ENCODE measurements at places on chromosomes 16 and 17. TPM values are rescaled to one million over a fixed set of nuclear protein-coding genes. Genes with fewer than 3 reads are reported as not detected.
A peak's percentile ranks its signal among the peaks of the same experiment; 100 is the strongest.

Gene CSF3
- 0.80 TPM for polyA plus RNA-seq

DNA sequence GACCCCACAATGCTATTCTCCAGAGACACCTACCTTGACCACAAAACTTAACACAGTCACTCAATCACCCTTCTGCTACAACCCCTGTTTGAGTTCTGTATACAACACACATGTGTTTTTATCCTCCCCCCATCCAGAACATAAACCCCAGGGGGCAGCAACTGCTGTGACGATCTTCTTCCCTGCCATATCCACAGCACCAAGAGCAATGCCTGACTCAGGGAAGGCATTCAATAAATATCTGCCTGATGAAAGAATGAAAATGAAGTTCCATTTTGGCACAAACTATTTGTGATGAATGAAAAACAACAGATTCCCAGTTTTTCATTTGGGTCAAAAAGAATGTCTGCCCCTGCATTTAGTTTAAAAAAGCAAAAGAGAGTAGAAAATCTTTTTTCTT lies 27.0 kb downstream of the ASIC2 start:
- DNase-seq, result no peak
- no peaks in the 10 kb centered on the region for H3K4me1 ChIP-seq
- H3K27ac ChIP-seq, result no peak overlapping the region
- no peak overlapping the region for H3K4me3 ChIP-seq
- H3K36me3 ChIP-seq, result no peaks in the 10 kb centered on the region

GRCh38 chr17:81347437-81347836 lies 47.8 kb upstream of the BAHCC1 start:
- DNase-seq, result no peak
- no peaks in the 10 kb centered on the region for H3K27me3 ChIP-seq
- no peak overlapping the region for H3K4me3 ChIP-seq
- H3K36me3 ChIP-seq, result no peaks in the 10 kb centered on the region
- H3K27ac ChIP-seq, result no peak overlapping the region
- no peaks in the 10 kb centered on the region for H3K4me1 ChIP-seq

DNA sequence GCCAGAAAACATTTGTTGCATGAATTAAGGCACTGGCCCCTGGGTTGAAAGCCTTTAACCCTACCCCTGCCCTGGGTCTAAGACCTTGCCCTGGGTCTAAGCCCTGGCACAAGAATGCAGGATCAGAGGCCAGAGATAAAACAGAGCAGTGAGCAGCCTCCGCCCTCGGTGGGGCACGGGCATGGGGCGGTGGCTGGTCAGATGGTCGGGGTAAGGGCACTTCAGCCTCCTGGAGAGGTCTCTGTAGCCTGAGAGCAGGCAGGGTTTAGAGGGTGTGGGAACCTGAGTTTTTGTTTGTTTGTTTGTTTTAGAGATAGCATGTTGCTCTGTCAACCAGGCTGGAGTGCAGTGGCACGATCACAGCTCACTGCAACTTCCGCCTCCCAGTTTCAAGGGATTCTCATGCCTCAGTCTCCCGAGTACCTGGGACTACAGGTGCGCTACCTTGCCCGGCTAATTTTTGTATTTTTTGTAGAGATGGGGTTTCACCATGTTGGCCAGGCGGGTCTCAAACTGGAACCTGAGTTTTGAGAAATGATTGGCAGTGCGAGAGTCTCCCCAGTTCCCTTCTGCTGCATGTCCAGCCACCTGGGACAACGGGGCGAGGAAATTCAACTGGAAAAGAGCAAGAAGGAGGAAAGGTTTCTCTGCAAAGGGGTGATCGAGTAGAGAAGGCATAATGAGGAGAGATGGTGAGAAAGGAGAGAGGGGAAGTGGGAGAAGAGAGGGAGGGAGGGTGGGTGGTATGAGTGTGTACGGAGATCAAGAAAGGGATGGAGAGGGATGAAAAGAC lies 27.7 kb downstream of the TNS4 start:
- H3K4me1 ChIP-seq, result peaks cover 42% of the 10 kb centered on the region
- no peaks in the 10 kb centered on the region for H3K27me3 ChIP-seq
- H3K27ac ChIP-seq, result peak overlapping the region; percentile 65
- no peaks in the 10 kb centered on the region for H3K36me3 ChIP-seq

DNA sequence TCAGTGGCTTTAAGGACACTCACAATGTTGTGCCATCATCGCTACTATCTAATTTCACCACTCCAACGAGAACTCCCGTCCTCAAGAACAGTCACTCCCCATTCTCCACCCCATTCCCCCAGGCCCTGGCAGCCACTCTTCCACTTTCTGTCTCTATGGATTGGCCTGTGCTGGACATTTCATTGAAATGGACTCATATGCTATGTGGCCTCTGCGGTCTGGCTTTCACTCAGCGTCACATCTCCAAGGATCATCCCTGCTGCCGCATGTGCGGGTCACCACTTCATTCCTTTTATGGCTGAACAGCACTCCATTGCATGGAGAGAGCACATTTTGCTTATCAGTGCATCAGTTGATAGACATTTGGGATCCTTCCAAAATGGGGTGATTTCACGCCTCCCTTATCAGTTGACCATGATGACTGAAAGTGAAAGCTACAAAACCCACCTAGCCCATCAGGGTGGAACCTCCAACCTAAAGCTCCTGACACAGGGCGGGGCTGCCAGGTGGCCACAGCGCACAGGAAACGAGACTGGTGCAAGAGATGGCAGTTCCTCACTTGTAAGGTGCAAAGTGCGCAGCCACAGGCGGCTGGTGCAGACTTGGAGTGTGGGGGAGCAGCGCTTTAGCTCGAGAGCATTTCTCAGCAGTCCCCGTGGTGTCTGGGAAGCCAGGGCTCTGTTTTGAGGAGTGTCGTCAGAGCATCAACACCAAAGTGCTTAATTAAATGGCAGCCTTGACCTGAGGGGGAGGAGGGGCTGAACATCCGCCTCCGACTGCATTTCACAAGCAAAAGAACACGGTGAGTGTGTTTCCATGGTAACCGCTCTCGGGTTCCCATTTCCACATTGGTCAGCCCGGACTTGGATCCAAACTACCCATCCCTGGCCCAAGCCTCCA lies 23.8 kb downstream of the COTL1 start:
- H3K27ac ChIP-seq, result no peak overlapping the region
- no peaks in the 10 kb centered on the region for H3K27me3 ChIP-seq
- peaks cover 6% of the 10 kb centered on the region for H3K4me1 ChIP-seq
- H3K36me3 ChIP-seq, result no peaks in the 10 kb centered on the region

DNA sequence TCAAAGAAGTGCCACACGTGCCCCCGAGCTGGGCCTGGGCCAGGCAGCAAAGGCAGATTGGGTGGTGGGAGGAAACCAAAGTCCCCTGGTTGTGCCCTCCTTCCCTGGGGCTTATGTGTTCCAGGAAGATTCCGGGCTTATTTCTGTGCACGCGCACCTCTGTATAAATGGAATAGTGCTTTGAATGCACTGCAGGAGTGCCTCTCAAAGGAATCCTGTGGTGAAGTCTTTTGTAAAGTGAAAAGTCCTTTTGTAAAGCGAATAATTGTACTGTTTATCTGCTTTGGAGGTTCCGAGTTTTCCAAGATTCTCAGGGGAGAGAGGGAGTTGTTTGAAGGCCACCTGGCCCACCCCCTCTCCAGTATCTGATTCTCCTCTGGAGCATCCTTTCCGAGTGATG lies 26.8 kb downstream of the C17orf75 start:
- H3K27me3 ChIP-seq, result no peaks in the 10 kb centered on the region
- H3K4me1 ChIP-seq, result no peaks in the 10 kb centered on the region
- DNase-seq, result no peak
- no peak overlapping the region for H3K4me3 ChIP-seq

GRCh38 chr17:5705081-5705875 lies 121.0 kb upstream of the NLRP1 start:
- H3K4me3 ChIP-seq, result no peak overlapping the region
- H3K36me3 ChIP-seq, result no peaks in the 10 kb centered on the region
- H3K27me3 ChIP-seq, result no peaks in the 10 kb centered on the region
- no peaks in the 10 kb centered on the region for H3K4me1 ChIP-seq

Gene HEATR9
- polyA plus RNA-seq, result 28.3 TPM

Gene NPIPB6
- polyA plus RNA-seq, result 47.5 TPM

Gene FTO
- 32.4 TPM for polyA plus RNA-seq

Gene SOCS1
- 3.6 TPM for polyA plus RNA-seq

GRCh38 chr17:4483012-4483840 lies 15.5 kb upstream of the SPNS2 start:
- H3K4me3 ChIP-seq, result no peak overlapping the region
- no peak for DNase-seq
- no peaks in the 10 kb centered on the region for H3K4me1 ChIP-seq
- no peaks in the 10 kb centered on the region for H3K36me3 ChIP-seq
- H3K27me3 ChIP-seq, result no peaks in the 10 kb centered on the region

DNA sequence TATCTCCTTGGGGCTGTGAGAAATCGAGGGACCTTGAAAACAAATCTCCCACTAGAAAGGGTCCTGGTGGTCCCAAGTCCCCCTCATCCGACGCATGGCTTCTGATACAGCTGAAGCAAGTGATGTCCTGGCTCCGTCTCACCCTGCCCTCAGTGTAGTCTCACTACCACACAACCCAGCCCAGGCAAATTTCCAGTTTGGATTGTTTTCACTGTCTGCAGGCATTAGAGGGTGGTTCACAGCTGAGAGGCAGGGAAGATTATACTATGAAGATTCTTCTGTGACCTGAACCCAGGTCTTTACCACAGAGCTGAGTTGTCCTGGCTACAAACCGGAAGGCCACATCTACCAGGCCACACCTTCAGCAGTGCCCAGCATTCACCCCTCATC lies 17.7 kb downstream of the ZNHIT3 start:
- no peak for DNase-seq
- H3K27ac ChIP-seq, result no peak overlapping the region
- no peaks in the 10 kb centered on the region for H3K27me3 ChIP-seq
- H3K4me3 ChIP-seq, result no peak overlapping the region
- no peaks in the 10 kb centered on the region for H3K4me1 ChIP-seq

GRCh38 chr17:50047488-50048126 lies 8.3 kb upstream of the ITGA3 start:
- H3K4me1 ChIP-seq, result no peaks in the 10 kb centered on the region
- H3K27me3 ChIP-seq, result no peaks in the 10 kb centered on the region
- no peaks in the 10 kb centered on the region for H3K36me3 ChIP-seq
- H3K4me3 ChIP-seq, result no peak overlapping the region
- no peak overlapping the region for H3K27ac ChIP-seq

- no peaks in the 10 kb centered on the region for H3K27me3 ChIP-seq
- H3K4me1 ChIP-seq, result peaks cover 14% of the 10 kb centered on the region
- H3K36me3 ChIP-seq, result no peaks in the 10 kb centered on the region
- DNase-seq, result no peak
Measured at GRCh38 chr16:11163761-11164261, 92.2 kb downstream of the SOCS1 start.

- H3K27ac ChIP-seq, result peak overlapping the region; percentile 82
- no peak overlapping the region for H3K4me3 ChIP-seq
- DNase-seq, result peak; percentile 83
- H3K36me3 ChIP-seq, result no peaks in the 10 kb centered on the region
Measured at GRCh38 chr16:84228256-84228838, 11.5 kb downstream of the KCNG4 start.

GRCh38 chr17:76560036-76560876 lies 20.4 kb downstream of the PRCD start:
- peak overlapping the region; percentile 31 for H3K27ac ChIP-seq
- no peak for DNase-seq
- no peak overlapping the region for H3K4me3 ChIP-seq
- peaks cover 33% of the 10 kb centered on the region for H3K4me1 ChIP-seq

- no peak for DNase-seq
- no peaks in the 10 kb centered on the region for H3K27me3 ChIP-seq
- peak overlapping the region; percentile 81 for H3K4me3 ChIP-seq
- H3K36me3 ChIP-seq, result no peaks in the 10 kb centered on the region
Measured at GRCh38 chr17:80453126-80453997, 23.0 kb downstream of the NPTX1 start.

GRCh38 chr16:68283346-68283745 lies 19.0 kb downstream of the SLC7A6 start:
- peaks cover 47% of the 10 kb centered on the region for H3K4me1 ChIP-seq
- H3K36me3 ChIP-seq, result no peaks in the 10 kb centered on the region
- DNase-seq, result no peak
- peak overlapping the region; percentile 90 for H3K27ac ChIP-seq
- no peaks in the 10 kb centered on the region for H3K27me3 ChIP-seq

DNA sequence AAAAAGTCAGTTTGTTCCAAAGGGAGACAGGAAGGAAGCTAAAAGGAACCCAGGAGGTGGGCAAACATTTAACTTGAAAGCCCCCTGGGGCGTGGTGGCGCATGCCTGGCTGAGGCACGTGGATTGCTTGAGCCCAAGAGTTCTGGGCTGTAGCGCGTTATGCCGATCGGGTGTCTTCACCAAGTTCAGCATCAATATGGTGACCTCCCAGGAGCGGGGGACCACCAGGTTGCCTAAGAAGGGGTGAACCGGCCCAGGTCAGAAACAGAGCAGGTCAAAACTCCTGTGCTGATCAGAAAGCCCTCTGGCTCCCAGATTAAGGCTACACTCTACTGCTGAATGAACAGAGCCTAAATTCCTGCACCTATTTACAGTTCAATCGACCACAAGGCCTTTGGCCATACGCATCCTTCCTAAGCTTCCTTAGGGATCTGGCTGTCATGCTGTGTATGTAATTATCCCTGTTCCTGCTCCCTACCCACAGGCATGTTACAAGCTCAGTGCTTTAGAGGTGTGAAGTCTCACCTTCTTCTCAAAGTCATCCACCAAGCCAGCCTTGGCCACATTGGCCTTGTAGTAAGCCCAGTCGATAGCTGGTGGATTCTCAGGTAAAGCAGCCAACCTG lies 5.0 kb downstream of the ATP5PD start:
- H3K4me1 ChIP-seq, result peaks cover 8% of the 10 kb centered on the region
- H3K27ac ChIP-seq, result no peak overlapping the region
- H3K36me3 ChIP-seq, result no peaks in the 10 kb centered on the region
- H3K27me3 ChIP-seq, result no peaks in the 10 kb centered on the region
- no peak overlapping the region for H3K4me3 ChIP-seq

Gene IGFBP4
- 317 TPM for polyA plus RNA-seq

GRCh38 chr17:10166176-10166935 lies 32.0 kb downstream of the GAS7 start:
- no peaks in the 10 kb centered on the region for H3K27me3 ChIP-seq
- DNase-seq, result no peak
- H3K4me1 ChIP-seq, result no peaks in the 10 kb centered on the region
- no peaks in the 10 kb centered on the region for H3K36me3 ChIP-seq
- H3K27ac ChIP-seq, result no peak overlapping the region

DNA sequence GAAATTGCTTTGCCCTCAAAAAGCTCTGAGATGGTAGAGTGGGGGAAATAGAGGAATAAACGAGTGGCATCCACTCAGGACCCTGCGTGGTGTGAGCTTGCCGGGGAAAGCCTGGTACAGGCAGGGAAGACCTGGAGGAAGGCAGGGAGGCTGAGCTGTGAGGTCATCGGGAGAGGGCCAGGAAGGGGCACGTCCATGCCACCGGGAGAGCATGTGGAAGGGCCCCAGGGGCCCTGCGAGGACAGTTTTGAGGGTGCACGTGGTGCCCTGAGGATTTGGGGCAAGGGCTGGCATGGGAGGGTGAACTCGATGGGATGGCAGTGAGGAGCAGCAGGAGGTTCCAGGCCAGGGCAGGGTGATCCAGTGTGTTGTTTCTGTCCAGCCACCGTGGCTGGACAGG lies 56.3 kb upstream of the CBFA2T3 start:
- no peaks in the 10 kb centered on the region for H3K4me1 ChIP-seq
- H3K4me3 ChIP-seq, result no peak overlapping the region
- no peak for DNase-seq
- H3K36me3 ChIP-seq, result no peaks in the 10 kb centered on the region

Gene GPR139
- not detected for polyA plus RNA-seq

- no peak overlapping the region for H3K27ac ChIP-seq
- no peak overlapping the region for H3K4me3 ChIP-seq
- H3K27me3 ChIP-seq, result no peaks in the 10 kb centered on the region
- DNase-seq, result no peak
Measured at GRCh38 chr17:12512694-12513355, 152.9 kb upstream of the MYOCD start.

All from testis (tissue), 5 donors.